ENCODE measurements at places on chromosomes 13 and 19.

GRCh38 chr13:49821216-49822009, 28.9 kb upstream of the KPNA3 start:
- DNase-seq, result no peak

DNA sequence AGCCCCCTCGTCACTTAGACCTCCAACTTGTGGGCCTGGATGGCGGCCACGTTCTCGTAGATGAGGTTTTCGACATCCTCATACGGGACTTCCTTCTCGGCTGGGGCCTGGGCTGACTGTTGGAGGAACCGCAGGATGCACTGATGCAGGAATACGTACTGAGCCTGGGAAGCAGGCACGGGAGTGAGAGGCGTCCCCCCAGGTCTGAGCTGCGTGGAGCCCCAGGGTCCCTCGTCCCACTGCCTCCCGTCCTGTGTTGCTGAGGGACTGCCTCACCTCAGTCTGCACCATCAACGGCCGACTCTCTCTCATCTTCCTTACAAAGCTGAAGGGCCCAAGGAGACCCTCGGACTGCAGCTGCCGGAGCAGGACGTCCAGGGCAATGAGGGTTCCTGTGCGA, 1.7 kb upstream of the SYT5 start:
- DNase-seq, result no peak

- peak; percentile 5 for DNase-seq
Observed at GRCh38 chr13:111944171-111944583, 122.8 kb upstream of the SOX1 start.

DNA sequence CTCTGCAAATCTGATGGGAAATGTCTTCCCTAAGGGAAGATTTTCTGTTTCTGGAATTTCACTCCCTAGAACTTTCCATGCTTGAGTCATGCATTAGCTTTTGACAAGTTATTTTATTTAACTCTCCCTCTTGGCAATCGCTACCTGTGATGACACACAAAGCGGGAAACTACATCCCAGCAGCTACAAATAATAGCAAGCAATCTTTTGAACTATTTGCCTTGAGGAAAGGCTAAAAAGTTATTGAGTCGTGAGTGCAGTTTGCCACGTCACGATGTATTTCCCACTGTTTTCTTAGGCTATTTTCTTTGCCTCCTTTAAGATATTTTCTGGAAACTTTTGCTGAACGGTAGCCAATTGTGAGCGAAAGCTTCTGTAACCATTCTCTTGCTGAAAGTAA, 353.3 kb upstream of the HTR2A start:
- DNase-seq, result no peak

DNA sequence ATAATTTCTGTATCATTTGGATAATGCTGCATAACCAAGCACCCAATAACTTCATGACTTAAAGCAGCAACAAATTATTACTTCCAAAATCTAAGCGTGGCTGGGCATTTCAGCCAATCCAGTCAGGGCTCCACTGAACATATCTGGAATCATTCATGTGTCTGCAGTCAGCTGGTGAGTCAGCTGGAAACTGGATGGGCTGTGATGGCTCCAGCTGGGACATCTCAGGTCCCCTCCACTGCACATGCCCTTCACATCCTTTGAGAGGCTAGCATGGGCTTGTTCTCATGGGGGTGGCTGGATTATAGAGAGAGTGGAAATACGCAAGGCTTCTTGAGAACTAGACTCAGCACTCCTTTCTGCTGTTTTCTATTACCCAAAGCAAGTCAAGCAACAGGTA, 961.9 kb downstream of the DIAPH3 start:
- no peak for DNase-seq

GRCh38 chr13:106376401-106377112, 158.9 kb downstream of the EFNB2 start:
- DNase-seq, result peak; percentile 90

GRCh38 chr13:95865080-95865615, 188.1 kb downstream of the UGGT2 start:
- no peak for DNase-seq

GRCh38 chr19:43812688-43813087, 10.4 kb upstream of the LYPD5 start:
- DNase-seq, result no peak

GRCh38 chr19:4987256-4987655, 18.3 kb downstream of the KDM4B start:
- DNase-seq, result no peak

GRCh38 chr13:77820431-77821149, 98.0 kb downstream of the EDNRB start:
- no peak for DNase-seq

DNA sequence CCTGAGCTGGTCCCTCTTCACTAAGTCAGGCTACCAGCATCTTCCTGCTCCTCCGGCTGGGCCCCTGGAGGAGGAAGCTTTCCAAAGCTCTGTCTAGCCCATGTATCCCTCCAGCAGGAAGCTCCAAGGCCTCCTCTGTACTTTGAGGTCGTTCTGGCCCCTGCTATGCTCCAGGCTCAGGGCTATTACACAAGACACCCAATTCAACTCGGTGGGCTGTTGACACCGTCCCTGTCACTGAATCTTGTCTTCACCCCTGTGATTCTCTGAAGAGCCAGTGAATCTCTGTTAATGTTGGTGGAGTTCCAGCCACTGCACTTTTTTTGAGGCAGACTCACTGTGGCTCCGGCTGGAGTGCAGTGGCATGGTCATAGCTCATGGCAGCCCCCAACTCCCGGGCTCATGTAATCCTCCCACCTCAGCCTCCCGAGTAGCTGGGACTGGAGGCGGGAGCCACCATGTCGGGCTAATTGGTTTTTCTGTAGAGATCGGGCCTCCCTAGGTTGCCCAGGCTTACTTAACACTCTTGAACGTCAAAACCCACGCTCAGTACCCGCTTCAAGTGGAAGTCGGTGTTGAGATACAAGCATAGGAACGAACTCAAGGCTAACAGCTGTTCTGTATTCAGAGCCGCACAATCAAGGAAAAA, 512 bp upstream of the REX1BD start:
- DNase-seq, result no peak

DNA sequence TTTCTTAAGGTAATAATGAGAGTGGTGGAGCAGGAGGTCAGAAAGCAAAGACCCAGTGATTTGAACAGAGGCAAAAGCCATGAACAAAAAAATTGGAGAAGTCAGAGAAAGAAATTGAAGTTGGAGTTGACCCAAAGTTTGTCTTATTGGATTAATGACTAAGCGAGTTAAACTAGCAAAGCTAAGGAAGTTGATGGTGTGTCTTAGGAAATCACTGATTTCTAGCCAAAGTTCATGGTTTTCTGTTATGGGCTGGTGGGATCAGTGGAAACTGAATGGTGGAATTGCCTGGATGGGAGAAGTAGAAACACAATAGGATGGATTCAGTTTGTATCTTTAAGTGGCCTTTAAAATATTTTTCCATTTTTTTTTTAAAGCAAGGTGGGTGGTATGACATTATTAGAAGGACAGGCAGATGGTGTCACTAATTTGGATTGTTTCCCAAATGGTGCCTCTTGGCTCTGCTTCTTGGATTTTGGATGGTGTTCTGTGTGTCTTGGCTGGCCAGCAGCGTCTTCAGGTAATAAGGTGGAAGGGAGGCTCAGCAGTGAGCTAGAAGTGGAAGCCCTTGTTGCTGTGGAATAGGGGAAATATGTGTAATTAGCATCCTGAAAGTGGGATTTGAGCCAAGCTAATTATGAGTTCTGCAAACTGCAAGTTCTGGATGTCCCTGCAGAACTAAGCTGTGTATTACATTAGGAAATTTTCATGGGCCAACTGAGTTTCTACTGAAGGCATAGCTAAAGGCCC, 302.9 kb downstream of the LMO7 start:
- no peak for DNase-seq

GRCh38 chr19:54106716-54107115, 4.1 kb downstream of the NDUFA3 start:
- no peak for DNase-seq

GRCh38 chr13:95335667-95336066, 34.4 kb upstream of the ABCC4 start:
- peak; percentile 10 for DNase-seq

DNA sequence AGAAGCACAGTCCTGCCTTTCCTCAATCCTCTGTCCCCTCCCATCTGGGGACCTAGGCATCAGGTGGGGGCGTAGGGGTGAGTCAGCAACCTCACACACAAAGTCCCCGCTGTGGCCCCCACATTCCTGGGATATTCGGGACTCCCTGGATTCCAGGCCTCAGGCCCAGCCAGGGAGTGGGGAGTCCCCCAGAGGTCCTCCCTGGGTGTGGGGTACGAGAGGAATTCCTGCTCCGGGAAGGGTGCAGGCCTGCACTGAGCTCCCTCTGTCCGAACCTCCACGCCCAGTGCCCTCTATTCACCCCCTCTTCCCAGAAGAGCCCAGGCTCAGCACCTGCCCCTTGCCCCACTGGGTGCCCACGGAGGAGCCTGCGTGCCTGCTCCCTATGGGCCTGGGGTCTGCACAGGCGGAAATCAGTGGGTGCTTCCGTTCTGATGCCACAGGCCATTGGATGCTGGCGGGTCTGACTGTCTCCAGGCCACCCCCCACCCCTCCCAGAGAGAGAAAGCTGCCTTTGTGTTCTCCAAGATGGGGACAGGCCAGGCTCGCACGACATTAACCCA, 3.4 kb downstream of the CADM4 start:
- DNase-seq, result no peak

DNA sequence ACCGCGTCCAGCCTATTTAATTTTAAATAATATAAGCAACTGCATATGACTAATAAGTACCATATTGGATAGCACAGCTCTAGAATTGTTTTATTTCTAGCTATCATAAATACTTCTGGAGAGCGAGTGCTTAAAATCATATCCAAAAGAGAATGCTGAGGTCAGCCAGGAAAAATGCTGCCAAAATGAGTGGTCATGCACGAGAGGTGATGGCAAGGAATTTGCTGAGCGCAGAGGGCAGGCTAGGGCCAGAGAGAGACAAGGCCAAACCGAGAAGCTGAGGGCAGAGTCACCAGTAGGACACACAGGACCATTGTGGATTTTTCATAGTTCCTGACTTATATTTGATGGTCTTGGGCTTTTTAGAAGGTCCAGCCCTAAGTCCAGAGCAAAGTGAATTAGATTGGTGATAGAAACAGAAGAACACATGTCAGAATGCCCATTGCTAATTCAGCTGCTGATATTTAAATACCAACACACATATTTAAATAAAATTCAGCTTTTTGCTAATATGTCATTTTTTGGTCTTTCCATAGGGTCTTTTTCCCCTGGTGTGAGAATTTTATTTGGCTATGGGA, 33.6 kb upstream of the UBL3 start:
- no peak for DNase-seq

DNA sequence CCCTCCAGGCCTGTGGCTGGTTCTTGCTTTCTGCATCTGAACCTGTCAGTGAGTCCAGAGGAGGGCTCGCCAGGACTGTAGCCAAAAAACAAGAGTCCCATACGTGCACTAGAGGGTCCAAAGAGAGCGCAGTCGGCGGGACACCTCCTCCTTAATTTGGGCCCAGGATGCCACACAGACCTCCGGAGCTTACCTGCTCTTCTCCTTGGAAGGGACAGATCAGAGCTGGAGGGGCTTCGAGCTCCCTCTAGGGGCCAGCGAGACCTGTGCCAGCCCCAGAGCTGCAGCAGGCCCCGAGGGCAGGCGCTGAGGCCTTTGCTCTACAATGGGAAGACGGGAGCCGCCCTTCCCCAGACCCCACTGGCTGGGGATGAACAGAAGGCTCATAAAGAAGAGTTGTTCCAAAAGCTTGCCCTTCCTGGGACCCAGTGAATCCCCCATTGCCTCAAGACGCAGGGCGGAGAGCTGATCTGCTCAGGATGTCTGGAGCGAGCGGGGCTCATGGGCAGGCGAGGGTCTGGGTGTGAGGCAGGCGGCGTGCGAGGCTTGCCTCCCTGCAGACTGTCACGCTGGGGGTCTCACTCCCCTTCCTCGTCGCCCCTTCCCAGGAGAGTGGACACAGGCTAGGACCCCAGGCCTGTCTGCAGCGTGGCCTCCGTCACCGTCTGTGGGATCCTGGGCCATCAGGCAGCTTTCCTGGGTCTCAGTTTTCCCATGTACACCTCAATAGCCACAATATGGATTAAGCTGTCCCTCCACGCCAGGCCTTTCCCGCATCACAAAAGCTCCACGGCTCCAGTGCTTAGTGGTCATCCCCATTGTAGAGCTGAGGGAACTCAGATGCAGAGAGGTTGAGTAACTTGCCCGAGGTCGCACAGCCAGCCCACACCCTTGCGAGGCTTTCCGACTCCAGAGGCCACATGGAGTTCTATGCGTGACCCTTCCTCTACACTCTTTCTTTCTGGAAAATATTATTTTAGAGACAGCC, 46.9 kb upstream of the VSTM2B start:
- no peak for DNase-seq

- no peak for DNase-seq
Observed at GRCh38 chr13:45626731-45627374, 11.3 kb upstream of the ERICH6B start.

DNA sequence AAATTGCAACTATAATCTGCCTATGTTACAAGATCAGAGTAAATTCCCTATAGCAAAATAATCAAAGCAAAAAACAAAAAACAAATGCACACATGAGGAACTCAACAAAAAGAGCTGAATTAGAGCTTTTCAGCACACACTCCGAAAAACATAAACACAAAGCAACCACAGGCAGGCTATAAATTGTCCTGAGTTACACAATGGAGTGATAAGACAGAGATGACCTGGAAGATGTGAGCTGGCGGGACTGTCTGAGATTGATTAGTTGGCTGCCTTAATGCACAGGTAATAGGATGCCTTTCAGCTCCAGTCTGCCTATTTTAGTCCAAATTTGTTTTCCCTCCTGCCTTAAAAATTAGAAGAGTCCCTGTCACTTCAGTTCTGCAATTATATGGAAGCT, 159.0 kb upstream of the FNDC3A start:
- no peak for DNase-seq

DNA sequence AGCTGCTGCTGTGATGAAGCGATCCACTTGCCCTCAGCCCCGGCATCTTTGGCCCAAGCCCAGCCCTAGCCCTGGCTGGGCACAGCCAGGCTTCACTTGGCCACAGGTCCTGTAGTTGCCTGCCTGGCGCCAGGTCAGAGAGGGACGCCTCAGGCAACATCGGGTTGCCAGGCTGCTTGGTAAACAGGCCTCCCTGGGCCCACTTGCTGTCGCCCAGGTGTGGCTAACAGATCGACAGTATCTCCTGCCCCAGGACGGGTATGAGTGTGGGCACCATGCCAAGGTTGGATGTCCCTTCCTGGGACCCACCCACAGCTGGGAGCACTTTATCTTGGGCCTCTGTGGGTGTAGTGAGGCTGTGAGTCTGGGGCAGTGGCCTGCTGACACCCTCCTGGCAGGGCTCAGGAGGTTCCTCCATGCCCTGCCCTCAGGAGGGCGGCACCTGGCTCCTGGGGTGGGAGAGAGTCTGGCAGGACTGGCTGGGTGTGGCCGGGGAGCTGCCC, 27.8 kb downstream of the CARM1 start:
- DNase-seq, result no peak

DNA sequence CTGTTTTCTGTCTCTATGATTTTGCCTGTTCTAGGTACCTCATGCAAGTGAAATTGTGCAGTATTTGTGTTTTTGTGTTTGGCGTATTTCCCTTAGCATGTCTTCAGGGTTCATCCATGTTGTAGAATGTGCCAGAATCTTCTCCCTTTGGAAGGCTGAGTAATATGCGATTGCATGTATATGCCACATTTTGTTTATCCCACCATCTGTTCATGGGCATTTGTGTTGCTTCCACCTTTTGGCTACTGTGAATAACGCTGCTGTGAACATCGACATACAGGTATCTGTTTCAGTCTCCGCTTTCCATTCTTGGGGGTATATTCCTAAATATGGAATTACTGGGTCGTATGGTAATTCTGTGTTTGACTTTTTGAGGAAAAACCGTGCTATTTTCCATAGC, 190.0 kb downstream of the ATP8A2 start:
- DNase-seq, result no peak

- DNase-seq, result peak; percentile 65
Observed at GRCh38 chr19:48445256-48445605, 552 bp upstream of the GRWD1 start.

Measured in RCC 7860 (cell line).